ENCODE measurements at places on chromosomes 1 and 21.

- no peak for DNase-seq
Observed at GRCh38 chr1:203511513-203511912, 17.6 kb downstream of the OPTC start.

- DNase-seq, result no peak
Observed at GRCh38 chr1:44389437-44389836, 15.6 kb upstream of the RNF220 start.

- DNase-seq, result no peak
Observed at GRCh38 chr1:184745110-184745509, 9.5 kb downstream of the EDEM3 start.

- no peak for DNase-seq
Observed at GRCh38 chr1:31507676-31508530, 68.4 kb upstream of the TINAGL1 start.

DNA sequence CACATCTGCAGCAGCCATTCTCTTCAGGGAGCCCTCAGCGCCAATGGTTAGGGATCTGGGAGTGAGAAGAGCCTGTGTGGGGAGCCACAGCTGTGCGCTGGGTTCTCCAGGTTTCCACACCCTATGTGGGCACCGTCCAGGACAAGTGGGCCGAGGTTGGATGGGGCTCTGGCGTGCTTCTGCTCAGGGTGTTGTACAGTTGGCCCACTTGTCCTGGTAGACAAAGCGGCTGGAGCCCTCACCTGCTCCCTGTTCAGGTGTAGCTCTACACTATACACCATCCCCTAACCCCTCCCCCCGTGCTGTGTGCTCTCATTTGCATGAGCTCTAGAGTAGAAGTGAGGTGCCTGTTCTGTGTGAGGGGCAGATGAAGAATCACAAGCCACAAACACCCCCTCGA is 12.2 kb downstream of the SH3BP5L start:
- no peak for DNase-seq

GRCh38 chr1:39683591-39684312 is 7.5 kb downstream of the HPCAL4 start:
- DNase-seq, result no peak

- DNase-seq, result no peak
Observed at GRCh38 chr1:2801535-2802291, at the start of gene TTC34. Gene TTC34 (minus strand): TSS chr1:2801693. CDS start chr1:2800827, 866 bp downstream.

GRCh38 chr1:179810367-179810715 is 67.2 kb downstream of the FAM163A start:
- no peak for DNase-seq

- DNase-seq, result no peak
Observed at GRCh38 chr1:211009944-211010343, 124.0 kb downstream of the KCNH1 start.
